ENCODE measurements at places on chromosomes 3 and 15.

- no peak for DNase-seq
Measured at GRCh38 chr15:40281057-40281800, 1.6 kb downstream of the ANKRD63 start.

- no peak for DNase-seq
Measured at GRCh38 chr15:92661069-92661468, 5.5 kb upstream of the FAM174B start.

GRCh38 chr3:52325686-52326085 is 9.6 kb downstream of the DNAH1 start:
- DNase-seq = no peak

DNA sequence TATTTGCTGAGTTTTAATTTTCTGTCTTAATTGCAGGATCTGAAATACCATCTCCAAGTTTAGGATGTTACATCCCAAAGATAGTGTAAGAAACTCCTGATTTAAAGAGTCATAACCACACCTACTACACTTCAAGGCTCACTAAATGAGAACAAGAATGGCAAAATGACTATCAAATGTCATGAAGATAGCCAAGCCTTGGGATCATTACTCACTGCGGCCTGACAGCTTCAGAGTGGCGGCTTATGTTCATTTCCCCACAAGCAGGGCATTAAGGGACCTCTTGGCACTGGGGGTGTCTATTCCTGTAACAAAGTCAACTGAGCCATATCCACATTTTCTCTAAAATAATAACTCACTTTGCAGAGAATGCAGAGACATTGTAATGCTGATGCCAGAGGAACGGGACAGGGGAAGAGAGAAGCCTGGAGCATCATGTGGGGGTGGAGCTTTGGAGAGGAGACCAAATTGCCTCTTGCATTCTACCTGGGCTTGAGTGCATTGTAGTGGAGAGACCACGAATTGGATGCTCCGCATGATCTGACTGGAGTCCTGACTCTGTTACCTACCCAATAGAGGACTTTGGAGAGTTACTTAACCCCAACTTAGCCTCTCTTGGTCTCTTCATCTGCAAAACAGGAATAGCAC is 219.2 kb downstream of the OPA1 start:
- DNase-seq = no peak

DNA sequence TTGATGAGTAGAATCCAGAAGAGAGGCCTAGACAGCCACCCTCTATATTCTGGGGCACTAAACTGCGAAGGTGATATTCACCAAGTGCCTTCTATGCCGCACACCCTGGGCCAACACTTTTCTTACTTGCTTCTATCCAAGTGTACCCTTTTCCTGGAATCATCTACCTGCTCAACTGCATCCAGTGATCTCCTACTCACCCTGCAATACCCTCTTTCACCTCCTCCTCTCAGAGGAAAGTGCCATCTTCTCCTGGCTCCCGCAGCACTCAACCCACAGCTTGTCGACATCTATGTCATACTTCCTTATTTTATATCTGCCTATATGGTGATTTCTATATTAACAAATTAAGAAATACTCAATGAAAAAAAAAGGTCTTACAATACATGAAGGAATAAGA is 28.6 kb upstream of the LMCD1 start:
- DNase-seq = no peak

DNA sequence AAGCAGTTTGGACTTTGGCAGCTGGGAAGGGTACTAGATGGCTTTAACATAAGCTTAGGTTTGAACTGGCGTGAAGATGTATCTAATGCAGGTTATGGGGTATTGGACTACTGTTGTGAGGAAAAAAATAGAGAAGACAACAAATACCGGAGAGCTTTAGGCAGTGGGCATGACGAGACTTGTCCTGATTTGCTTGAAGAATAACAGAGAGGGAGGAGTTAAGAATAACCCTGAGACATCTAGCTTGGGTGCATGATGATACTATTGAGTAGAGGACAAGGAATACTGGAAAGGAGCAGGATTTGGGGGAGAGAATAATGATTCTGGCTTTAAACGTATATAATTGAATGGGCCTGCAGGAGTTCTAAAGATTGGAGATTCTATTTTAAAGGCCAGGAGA is 249.5 kb upstream of the AZI2 start:
- no peak for DNase-seq

- no peak for DNase-seq
Measured at GRCh38 chr15:91995146-91995545, 141.6 kb downstream of the SLCO3A1 start.

- no peak for DNase-seq
Measured at GRCh38 chr3:58608648-58609047, 31.5 kb upstream of the FAM107A start.

DNA sequence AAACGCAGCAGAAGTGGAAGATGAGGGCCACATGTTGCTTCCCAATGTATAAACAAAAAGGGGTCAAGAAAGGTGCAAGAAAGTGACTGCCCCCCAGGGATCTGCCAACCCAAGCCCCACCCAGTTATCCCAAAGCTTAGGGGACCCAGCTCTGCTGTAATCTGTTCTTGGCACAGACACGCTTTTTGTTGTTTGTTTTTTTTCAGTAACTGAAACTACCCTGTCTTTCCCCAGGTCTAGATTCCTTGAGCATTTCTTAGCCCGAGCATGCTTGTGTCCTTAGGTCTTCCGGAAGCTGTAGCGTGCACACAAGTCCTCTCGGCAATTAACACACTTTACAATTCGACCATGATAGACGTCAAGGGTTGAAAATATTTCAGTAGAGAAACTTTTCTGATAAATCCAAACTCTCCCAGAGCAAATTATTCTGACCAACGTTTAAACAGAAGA is 8.5 kb upstream of the PPARG start:
- DNase-seq = no peak

DNA sequence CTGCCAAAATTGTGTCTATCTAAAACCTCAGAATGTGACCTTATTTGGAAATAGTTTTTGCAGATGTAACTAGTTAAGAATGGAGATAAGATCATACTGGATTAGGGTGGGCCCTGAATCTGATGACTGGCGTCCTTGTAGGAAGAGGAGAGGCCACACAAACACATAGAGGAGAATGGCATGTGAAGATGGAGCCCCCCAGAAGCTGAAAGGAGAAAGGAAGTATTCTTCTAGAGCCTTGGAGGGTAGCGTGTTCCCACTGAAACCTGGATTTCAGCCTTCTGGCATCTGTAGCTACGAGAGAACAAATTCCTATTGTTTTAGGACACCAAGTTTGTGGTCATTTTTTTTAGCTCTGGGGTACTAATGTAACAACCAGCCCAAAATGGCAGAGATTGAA is 423.0 kb upstream of the TPM1 start:
- no peak for DNase-seq

DNA sequence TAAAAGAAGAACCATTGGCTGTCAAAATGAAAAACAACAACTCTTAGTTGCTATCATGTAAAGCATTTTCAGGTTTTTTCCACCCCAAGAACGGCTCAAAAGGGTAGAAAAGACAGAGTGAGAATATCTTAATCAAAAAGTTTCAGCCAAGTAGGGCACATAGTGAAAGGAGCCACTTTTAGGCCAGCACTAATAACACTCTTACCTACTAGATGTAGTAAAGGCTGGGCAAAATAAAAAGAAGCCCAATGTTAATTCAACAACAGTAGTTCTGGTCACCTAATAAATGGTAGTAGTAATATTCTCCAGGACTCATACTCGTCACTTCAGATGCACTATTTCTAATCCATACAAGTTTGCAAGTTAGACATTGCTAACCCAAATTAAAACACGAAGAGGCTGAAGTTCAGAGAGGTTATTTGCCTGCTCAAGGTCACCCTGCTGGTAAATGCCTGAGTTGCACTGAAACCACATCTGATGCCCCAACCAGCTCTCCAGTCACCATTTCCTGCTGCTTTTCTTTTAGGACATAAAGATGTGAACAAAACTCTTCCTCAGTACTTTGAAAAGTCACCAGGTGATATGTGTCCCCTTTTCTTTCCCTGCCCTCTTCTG is 7.5 kb downstream of the GOLIM4 start:
- DNase-seq = no peak

All from CD4-positive, alpha-beta T cell treated with Interleukin-6 for 4 hours (primary cell).